ENCODE measurements at places on chromosomes 11 and 22.

GRCh38 chr11:17839450-17839849 is 104.9 kb downstream of the KCNC1 start:
- DNase-seq, result no peak

DNA sequence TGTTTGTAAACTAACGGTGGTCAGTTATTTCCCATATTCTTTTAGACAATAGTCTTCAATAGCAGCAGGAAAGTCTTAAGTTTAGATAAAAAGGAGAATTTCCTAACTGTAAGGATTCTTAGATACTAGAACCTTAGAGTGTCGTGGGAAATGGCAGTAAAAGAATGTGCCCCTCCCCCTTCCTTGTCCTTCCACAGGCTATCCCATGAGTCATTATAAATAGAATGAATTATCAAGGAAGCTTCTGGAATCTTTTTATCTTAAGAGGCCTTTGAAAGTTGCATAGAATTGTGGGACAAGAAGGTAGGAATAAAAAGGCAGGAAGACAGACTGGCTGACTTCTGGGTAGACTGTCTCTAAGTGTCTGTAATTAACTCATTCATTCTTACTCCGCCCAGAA is 165.2 kb upstream of the TBCEL start:
- DNase-seq, result no peak

- no peak for DNase-seq
These were observed 510.4 kb downstream of the NELL1 start for GRCh38 chr11:21179770-21180169.

GRCh38 chr22:17902960-17903359 is 121.4 kb downstream of the MICAL3 start:
- DNase-seq, result no peak

DNA sequence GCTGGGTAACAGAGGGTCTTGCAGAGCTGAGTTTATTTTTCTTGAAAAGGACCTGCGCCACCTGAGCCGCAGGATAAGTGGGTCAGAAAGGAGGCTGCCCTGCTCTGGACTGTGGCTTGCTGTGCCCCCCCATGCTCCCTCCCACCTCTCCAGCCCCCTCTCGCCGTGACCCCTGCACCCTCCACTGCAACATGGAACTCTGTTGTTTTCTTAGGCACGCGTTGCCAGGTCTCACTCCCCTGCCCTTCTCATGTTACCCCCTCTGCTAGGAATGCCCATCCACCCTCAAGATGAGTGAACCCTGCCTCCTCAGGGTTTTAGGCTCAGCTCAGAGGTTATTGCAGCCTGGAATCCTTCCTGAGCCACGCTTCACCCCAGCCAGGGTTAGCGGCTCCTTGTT is 10.8 kb downstream of the ETS1 start:
- no peak for DNase-seq
